ENCODE measurements at places on chromosomes 2 and 18.

DNA sequence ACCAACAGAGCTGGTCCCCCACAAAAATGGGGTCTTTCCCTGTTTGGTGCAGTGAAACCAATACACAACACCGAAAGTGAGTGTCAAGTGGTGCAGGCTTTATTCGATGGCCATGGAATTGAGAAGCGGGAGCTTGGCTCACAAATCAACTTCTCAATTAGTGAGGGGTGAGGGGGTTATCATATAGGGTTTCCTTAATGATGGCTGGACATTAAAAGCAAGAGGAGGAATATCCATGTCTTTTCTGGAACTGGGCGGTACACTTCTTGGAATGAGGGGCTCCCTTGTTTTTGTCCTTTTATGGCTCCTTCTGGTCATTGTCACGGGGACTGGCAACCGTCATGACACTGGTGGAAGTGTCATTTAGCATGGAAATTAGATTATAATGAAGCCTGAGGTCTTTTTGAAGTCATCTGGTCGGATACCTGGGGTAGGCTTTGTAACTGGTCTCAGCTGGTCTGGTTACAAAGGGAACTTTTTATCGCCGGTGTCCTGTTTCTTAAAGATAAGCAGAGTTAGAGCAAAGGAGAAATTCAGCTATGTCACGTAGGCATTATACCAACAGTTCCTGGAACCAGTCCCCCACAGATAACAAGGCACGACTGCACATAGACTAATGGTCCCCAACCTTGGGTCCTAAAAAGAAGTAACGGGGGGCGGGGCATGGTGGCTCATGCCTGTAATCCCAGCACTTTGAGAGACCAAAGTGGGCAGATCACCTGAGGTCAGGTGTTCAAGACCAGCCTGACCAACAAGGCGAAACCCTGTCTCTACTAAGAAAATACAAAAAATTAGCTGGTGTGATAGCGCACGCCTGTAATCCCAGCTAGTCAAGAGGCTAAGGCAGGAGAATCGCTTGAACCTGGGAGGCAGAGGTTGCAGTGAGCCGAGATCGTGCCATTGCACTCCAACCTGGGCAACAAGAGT, 93.5 kb upstream of the NDUFV2 start:
- DNase-seq = no peak

GRCh38 chr2:120401275-120402066, 55.5 kb downstream of the INHBB start:
- no peak for DNase-seq

DNA sequence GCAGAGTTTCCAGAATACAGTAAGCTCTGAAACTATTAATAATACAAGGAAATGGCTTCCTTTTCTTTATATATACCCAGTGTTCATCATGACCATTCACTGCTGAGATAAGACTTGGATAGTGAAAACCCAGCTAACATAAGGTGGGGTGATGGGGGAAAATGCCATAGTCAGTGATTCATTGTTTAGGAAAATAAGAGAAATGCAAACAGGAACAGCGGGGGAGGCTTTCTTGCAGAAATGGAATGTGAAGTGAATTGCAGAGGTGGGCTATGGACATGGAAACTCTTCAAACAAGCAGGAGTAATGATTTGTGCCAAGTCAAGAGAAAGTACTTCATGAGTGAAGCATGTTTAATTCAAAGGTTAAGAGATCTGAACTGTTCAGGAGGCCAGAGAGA, 519.4 kb downstream of the TDRD15 start:
- no peak for DNase-seq

GRCh38 chr18:23387265-23387664, 65.8 kb upstream of the RIOK3 start:
- peak; percentile 63 for DNase-seq

DNA sequence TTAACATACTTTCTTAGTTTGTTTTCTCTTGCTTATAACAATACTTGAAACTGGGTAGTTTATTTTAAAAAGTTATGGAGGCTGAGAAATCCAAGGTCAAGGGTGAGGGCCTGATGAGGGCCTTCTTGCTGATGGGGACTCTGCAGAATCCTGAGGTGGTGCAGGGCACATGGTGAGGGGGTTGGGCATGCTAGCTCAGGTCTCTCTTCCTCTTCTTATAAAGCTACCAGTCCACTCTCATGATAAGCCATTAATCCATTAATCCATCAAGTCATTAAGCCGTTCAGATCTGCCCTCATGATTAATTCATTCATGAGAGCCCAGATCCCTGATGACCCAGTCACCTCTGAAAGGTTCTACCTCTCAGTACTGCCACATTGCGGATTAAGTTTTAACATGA, 21.4 kb downstream of the ALMS1 start:
- DNase-seq = no peak

DNA sequence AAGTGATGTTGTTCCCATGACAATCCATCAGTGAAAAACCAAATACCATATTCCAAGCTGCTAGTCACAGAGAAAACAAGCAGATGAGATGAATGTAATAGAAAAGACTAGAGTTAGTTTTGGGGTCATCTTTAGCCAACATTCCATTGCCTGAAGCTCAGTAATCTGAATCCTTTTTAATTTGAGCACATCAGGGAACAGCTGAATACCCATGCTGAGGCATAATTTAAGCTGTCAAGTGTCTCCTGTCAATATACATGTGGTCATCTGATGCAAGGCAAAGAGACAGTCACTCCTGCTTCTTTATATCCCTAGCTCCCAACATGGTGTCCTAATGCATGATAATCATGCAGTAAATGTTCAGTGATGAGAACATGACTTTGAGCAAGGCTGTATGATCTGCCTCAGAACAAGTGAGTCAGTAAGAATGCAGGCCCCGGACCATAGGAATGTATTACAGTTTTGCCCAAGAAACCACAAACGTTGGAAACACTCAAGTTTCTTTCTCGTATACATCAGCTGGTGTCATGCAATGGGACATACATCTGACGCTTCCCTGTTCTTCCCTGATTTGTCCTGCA, 48.0 kb downstream of the CDK15 start:
- DNase-seq = no peak

GRCh38 chr2:177344316-177344715, 48.3 kb upstream of the AGPS start:
- no peak for DNase-seq

DNA sequence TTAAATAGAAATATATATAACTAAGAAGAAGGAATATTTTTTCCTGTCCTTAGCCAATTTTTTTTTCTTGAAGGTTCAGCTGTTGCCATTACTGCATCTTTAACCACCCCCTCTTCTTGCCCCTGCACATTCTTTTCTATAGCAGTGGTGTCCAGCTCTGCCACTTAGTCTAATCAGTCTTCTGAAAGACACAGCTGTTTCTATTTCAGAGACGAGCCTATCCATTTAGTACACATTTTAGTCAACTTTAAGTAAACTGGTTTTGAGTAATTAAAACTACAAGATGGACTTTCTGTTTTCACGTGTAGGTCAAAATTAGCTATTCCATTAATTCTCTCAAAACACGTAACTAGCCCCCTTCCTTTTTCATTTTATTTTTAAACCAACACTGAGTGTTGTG, 21.0 kb downstream of the SPOPL start:
- no peak for DNase-seq
